ENCODE measurements at places on chromosomes 13 and 19.

DNA sequence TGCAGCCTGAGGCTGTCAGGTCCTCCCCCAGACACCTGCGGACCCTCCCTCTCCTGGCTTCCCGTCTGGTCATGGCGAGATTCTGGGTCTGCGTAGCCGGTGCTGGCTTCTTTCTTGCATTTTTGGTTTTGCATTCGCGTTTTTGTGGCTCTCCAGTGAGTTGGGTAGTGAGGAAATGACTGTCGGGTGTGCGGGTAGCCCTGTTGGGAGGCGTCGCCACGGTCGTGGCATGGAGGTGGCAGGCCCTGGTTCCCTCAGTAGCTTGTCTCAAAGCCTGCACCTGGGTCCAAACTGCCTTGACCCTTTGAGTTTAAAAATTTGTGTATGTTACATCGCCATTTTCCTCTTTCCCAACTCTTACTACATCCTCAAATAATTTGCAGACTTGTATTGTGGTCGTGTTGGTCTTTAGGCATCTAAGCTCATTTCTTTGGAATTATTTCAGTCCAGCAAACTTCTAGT, 344 bp downstream of the NHLRC3 start:
- DNase-seq = peak; percentile 44

- no peak for DNase-seq
These were observed 31.7 kb downstream of the DNAJC15 start for GRCh38 chr13:43054803-43055802.

DNA sequence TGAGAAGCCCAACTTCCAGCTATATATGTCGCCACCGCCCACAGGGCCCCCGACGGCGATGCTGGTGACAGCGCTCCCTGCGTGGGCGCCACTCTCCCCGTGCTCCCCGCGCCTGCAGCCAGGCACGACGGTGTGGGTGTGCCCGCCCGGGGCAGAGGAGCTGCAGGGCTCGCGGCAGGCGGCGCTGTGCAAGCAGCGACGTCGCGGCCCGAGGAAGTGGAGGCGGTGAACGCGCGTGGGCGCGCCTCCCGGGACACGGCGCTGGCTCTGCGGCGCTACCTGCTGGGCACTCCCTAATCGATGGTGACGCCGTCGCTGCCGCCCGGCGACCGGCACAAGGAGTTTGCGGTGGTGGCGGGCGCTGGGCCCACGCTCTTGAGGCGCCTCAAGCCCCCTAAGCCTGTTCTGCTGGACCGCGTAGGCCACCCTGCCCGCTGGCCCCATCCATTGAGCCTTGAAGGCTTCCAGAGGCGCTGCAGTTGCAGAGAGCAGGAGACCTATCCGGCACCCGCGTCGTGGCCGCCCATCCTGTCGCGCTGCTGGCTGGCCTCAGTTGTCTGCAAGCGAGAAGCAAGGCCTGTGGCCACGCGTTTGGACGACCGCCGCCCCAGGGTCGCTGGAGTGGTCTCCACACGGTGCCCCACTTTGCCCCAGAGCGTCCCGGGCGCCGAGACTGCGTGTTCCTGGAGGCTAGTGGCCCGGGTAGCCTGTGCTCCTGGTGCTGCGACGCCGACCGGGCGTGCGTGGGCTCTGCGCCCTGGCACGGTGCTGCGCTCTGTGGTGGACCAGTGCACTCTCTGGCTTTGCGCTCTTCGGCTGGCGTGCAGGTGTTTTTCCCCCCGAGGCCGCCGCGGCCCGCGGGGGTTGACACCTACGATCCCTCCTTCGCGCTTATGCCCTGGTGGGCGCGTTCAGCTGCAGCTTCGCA, 23.1 kb downstream of the LRFN3 start:
- peak; percentile 82 for DNase-seq

DNA sequence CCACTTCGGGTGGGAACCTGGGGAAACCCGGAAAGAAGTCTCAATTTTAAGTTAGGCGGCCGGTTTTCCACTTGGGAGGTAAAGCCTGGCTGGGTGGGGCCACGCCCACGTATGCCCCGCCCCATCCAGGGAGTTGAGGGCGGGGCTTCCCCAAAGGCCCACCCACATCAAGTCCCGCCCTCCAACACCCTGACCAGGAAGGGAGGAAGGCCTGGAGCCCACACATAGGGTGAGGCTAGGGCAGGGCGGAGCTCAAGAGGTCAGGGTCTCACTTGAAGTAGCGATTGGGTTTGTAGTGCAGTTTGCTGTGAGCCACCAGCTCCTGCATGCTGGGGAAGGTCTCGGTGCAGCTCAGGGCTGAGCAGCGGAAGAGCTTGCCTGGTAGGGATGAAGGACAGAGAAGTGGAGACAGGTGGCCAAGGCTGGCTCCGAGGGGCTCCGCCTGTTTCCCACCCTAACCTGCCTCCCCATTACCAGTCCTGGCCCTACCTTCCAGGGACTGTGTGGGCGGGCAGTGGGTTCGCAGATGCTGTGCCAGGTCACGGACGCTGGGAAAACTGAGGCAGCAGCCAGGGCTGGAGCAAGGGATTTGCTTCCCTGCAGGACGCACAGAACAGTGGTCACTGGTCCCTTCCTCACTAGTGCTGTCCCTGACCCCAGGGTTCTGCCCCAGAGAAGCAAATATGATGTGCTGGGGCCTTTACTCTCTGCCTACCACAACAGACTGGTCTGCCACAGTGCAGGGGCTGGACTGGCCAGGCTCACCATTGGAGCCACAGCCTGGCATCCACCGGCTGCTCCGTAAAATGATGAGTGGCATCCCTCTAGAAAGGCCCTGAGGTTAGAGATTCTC, 1.6 kb downstream of the ZNF414 start:
- DNase-seq = no peak

DNA sequence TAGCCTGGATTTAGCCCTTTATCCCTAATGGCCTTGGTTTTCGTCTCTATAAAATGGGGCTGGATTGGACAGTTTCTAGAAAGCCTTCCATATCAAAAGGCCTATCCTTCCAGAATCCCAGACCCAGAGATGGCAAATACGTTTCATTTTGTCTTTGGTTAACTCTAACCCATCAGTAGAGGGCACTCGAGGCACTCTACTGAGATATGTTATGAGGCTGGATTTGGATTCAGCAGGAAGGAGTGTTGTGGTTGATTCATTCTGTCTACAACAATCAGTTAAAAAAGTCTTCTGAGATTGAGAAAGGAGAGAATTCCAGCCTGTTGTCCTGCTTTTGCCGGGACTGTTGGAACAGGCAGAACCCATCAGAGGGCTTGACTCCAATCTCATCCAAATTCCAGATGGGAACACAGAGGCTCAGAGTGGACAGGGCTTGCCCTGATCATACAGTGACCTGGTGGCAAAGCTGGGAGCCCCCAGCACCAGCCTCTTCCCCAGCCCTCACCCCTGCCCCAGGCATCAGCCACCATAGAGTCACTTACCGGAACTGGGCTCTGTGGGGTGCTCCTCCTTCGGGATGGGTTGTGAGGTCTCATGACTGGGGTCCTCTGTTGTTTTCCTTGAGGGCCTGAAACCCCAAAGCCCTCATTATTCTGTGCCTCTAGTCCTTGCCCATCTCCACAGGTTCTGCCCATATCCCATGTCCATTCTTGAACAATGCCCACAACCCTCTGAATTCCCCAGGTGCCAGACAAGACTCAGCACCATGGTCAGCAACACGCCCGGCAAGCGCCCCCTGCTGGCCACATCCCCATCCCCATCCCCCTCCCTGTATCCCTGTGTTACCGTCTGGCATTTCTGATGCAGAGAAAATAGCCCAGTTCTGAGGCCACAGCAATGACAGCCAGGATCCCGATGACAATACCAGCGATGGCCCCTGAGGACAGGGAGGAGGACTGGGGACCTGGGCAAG, 12.3 kb upstream of the ZNF180 start:
- DNase-seq = no peak

- DNase-seq = no peak
These were observed 35.8 kb downstream of the ATP12A start for GRCh38 chr13:24716011-24716410.

DNA sequence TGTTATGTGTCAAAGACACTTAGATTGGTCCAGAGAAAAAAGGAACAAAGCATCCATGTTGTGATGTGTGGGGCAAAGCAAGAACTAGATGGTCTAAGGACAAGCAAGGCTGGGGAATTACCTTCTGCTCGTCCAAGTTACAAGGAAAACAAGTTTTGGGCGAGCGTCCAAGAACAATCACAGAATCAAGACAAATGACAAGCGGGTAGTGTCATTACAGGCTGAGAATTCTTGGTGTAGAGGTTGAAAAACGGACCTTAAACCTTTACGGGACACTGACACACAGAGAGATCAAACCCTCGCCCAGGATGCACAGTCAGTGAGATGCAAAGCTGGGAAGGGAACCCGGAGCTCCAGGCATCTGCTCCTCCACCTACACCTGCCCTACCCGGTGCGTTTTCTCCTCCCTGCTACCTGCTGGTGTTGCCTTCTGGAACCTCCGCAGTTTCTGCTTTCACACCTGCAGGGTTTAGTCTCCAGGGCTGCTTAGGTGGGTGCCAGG, 515 bp upstream of the ZNF324B start:
- no peak for DNase-seq

DNA sequence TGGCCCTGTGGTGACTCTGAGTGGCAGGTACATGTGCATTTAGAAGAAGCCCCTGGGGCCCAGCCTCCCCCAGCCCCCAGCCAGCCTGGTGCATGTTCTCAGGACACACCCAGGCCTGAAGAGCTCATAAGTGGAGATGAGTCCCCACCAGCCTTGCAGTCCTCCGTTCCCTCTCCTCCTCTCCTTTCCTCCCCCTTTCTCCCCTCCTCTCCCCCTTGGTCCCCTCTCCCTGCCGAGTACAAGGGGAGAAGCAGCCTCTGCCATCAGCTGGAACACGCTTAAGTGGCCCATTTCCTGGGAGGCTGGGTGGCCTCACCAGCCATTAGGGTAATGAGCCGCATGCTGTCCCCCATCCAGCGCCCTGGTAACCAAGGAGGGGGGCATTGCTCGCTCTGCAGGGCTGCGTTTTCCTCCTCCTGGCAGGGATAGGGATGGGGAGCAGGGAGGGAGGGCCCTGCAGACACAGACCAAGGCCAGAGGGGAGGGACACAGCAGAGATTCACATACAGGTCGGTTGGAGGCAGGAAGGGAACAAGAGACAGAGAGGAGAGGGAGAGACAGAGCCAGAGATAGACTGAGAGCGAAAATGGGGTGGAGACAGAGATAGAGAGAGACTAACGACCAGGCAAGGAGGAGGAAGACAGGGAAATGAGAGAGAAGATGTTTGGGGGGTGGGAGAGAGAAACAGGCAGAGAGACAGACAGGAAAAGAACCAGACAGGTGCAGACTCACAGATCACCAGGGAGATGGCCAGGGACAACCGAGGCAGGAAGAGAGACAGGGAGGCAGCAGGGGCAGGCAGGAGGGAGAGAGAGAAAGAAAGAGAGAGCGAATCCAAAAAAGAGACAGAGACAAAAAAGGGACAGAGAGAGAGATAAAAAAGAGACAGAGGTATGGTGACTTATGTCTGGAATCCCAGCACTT, 19.3 kb upstream of the DPP9 start:
- DNase-seq = no peak

DNA sequence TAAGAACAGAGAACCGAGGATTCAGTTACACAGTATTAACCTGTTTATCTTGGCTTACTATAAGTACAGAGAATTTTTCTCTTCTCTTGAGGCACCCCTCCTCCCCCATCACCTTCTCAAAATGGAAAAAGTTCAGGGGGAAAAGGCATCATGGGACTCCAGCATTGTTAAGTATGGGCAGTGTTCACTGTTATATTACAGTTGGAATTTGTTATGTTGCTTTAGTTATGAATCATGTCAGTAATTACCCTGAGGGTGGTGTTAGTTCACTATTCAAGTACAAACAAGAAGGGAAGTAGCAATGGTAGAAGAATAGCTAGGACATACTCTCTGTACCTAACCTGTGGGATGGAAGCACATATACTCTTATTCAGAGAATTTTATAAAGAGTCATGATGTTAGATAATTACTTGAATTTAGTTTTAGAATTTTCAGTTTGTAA, 12.0 kb downstream of the LPAR6 start:
- no peak for DNase-seq

DNA sequence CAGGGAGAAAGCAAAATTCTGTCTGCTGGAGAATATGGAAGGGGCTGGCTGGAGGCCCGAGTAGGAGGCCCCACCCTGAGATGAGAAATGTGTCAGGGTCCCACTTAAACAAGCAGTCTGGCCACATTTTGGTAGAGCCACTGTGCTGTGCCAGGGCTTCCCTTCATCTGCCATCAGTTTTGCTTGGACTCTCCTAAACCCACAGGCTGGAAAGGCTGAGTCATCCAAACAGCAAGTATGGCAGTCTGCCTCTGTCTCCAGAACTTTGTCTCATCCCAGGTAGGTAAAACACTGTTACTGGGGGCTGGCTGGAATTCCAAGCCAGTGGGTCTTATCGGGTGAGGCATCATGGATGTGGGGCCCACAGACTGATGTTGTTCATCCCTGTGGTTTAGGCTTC, 1390.6 kb downstream of the UQCRFS1 start:
- DNase-seq = no peak

- no peak for DNase-seq
These were observed 46.3 kb downstream of the MTMR6 start for GRCh38 chr13:25241007-25241406.

DNA sequence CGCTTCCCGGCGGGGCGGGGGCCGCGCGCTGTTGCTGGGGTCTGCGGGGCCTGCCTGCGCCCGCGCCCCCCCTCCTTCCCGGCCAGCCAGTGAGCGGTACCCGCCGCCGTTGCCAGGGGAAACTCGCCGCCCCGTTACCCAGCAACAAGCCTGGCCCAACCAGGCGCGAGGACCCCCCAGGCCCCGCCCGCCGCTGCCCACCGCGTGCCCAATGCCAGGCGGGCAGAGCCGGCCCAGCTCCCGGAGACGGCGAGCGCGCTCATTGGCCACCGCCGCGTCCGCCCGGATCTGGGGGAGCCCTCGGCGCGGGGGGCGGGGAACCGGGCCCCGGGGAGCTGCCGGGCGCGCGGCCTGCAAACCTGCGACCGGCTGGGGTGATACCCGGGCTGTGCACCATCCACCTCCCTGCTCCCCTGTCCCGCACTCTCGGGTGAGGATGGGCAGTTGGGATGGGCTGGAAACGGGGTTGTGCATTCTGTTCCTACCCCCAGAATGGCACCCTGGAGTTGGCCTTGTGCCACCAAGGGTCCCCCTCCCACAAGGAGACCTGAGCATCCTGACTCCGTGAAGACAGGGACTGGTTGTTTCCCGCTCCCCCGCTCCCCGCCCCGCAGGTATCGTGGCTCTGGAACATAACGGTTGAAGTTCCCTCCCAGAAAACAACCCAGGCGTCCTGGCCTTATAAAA, 8.8 kb upstream of the BBC3 start:
- peak; percentile 88 for DNase-seq

- peak; percentile 30 for DNase-seq
These were observed 39.3 kb downstream of the EFNA2 start for GRCh38 chr19:1324806-1325567.

DNA sequence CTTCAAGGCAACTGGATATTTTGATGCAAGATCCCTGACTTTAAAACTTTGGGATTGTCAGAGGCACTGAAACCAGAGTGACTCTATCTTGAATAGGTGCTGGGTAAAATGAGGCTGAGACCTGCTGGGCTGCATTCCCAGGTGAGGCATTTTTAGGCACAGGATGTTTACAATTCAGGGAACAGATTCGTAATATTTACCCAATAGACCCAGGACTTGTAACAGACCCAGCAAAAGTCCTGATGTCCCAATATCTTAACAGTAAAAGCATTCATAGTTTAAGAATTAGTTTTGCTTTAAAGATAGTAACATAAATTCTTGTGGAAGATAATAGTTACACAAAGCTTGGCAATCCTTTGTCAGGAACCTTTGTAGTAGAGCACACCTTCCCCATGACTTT, 166.2 kb downstream of the FGF14 start:
- no peak for DNase-seq
